ELF-1 (cell line): ENCODE measurements at places on chromosomes 1 and 21.

- DNase-seq, result peak; percentile 98
Measured at GRCh38 chr21:17512253-17513213, at the start of gene CXADR. Gene CXADR, plus strand, starts transcription at chr21:17513043. Its CDS starts 87 bp downstream, at chr21:17513130.

GRCh38 chr1:246126580-246126979, 380.5 kb downstream of the SMYD3 start:
- DNase-seq, result no peak

- DNase-seq, result no peak
Measured at GRCh38 chr1:30976143-30976542, 67.6 kb upstream of the SDC3 start.

DNA sequence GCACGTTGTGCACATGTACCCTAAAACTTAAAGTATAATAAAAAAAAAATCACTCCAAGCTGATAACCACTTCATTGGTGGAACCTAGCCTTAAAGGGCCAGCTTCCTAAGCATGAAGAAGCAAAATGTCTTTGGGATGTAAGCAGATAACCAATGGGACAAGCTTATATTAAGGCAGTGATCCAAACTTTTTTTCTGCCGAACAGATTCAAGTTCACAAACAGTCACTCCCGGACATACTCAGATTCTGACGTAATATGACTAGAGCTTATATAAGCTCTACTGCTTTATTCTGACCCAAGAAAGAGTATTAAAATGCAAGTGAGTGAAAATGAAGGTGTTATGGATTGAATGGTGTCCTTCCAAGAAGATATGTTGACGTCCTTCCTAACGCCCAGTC, 44.9 kb upstream of the HIVEP3 start:
- DNase-seq, result no peak

DNA sequence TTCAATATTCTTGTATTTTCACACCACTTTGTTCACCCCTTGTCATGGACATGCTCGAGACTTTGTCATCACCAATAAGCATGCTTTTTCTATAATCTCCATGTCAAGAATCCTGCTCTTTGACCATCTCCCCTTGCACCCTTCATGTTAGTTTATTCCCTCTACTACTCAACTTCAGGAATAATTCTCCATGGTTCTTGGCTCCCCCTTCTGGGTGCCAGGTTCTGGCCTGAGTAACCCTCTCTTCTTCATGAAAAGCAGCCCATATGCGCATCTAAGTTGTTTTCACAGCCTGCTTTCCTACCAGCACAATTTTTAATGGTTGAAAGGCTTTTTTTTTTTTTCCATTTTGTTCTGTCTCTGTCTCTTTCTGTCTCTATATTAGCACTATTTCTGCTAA, 160.7 kb downstream of the LEPR start:
- DNase-seq, result peak; percentile 4

GRCh38 chr1:230094746-230095145, 27.7 kb downstream of the GALNT2 start:
- no peak for DNase-seq

GRCh38 chr1:41476807-41477361, 7.6 kb downstream of the EDN2 start:
- DNase-seq, result no peak

DNA sequence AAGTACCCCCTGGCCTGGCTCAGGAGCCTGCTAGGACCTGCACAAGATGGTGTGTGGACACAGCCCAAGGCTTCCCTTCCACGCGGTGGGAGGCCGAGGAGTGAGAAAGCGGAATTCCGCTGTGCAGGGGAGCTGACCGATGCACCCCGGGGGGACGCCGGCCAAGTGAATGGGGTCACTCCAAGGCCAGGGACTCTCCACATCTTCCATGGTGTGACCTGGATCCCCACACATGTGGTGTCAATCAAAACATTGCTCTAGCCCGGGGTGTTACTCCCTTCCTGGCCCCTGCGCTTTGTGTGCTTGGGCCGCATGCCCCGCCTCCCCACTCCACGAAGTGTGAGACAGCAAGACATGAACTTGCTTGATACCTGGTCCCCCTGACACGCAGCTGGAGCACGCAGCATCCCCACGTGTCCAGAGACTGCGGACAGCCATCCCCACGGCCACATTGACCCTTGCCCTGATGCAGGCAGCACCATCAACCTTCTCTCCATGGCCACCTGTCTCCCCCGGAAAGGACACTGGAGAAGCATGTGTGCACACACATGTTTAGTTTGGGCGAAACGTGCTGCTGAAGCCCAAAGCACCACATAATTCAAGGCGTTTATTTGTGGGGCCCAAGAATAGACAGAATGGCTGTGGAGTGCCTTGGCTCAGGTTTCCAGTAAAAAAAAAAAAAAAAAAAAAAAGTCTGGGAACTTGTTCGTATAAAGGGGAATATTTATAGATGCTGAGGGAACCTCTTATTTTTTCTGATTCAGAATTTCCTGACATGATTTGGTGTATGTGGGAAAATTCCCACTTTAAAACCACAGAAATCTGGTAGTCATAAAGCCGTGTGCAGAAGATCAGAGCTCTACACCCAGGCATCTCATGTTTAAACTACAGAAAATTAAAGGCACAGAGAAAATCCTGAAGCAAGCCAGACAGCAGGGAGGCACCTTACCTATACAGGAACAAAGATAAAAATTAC, 171.7 kb downstream of the HUNK start:
- DNase-seq, result no peak

GRCh38 chr1:202951437-202951836, 6.7 kb downstream of the ADIPOR1 start:
- no peak for DNase-seq

DNA sequence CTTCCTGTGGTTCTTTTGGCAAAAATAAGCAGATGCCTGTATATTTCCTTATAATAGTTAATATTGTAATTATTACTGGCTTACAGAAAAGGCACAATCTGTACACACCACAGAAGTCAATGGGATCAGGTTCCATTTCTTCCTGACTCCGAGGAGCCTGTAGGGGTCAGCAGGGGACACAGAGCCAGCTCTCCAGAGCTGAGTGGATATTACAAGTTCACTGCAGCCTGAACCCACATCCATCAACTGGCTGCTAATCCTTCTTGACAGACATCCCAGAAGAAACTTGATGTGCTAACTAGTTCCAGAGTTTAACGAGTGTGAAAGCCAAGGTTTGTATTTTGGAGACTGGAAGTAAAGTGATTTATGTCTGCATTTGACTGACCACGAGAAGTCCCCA, 203.8 kb downstream of the LMX1A start:
- peak; percentile 32 for DNase-seq

DNA sequence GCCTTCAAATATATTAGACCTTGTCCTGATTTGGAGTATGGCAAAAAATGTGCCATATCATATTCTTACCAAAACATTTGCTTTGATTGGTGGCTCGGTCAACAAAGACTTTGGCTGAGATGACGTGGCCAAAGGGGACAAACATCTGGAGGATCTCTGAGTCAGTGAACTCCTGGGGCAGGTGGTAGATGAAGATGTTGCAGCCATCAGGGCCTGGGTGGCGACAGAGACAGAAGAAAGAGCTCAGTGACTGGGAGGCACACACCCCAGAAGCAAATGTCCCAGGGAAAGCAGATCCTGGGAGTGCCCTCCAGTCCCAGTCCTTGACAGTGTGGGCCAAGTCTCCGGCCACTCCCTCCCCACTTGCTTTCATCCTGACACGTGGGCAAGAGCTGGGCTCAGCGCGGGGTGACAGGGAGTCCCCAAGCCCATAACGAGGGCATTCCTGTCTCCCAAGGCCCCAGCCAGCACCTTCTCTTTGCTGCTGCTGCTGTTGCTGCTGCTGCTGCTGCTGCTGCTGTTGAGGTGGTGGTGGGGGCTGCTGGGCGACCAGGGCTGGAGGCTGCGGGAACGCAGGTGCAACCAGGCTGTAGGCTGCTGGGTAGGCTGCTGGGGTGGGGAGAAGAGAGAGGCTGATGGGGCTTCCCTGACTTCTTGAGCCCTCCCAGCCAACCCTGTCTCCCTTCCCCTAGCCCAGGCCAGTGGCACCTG, 10.7 kb downstream of the CELF3 start:
- DNase-seq, result no peak

GRCh38 chr1:35062518-35063196, 16.5 kb upstream of the ZMYM1 start:
- DNase-seq, result no peak

DNA sequence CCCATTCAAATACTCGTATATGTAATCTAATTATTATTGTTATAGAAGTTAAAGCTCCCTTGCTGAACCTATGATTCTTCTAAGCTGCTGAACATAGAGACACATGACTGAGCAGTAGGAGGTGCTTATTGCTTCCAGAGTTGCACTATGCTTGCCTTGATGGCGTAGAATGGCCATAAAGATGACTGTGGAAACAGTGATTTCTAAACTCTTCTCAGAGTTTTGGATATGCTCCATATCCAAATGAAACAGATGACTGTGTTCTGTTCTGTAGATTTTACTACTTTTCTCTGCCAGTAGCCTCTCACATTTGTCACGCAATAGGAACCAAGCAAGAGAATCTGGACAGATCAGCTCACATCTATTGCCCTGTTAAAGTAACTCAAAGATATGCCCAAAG, 88.1 kb upstream of the CACYBP start:
- DNase-seq, result no peak

GRCh38 chr1:118155106-118155505, 29.9 kb downstream of the SPAG17 start:
- DNase-seq, result no peak

GRCh38 chr21:33388188-33388587, 15.0 kb upstream of the IFNGR2 start:
- no peak for DNase-seq

GRCh38 chr1:2074944-2075740, 24.9 kb downstream of the PRKCZ start:
- no peak for DNase-seq

DNA sequence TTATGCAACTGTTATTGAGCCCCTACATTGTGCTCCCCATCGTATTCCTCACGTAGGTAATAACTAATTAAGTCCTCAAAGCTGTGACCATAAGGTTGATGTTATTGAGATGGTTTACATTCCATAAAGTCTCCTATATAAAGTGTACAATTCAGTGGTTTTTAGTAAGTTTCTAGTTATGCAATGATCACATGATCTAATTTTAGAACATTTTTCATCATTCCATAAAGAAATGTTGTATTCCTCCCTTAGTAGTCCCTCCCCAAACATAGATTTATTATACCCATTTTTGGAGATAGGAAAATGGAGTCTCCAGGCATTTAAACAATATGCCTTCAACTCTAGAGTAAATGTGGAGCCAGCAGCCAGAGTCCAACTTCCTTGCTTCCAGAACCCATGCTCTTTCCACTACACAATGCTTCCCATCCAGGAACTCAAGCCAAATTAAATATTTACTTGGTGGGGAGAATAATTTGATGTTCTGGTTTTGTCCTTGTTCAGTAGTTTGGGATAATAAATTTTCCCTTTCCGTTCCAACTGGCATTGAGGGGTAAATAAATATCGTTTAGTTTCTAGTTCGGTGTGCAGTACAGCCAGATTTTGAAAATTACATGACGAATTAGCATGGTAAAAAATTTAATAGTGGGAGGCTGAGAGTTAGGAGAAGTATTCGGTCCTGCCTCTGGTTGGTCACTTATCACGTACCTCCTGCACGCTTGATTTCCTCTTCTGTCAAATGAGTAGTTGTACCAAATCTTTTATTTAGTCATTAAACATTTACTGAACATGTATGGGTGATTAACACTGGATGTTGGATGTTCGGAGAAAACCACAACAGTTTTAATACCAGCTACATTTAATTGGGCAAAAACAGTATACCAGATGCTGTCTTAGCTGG, 66.3 kb downstream of the CACHD1 start:
- no peak for DNase-seq

GRCh38 chr1:31243501-31244286, 4.0 kb upstream of the NKAIN1 start:
- no peak for DNase-seq

- DNase-seq, result no peak
Measured at GRCh38 chr1:103900005-103900404, 150.3 kb downstream of the AMY1C start.
